ENCODE measurements at places on chromosomes 13 and 19. TPM values are rescaled to one million over a fixed set of nuclear protein-coding genes. Genes with fewer than 3 reads are reported as not detected.

The C19orf67 gene
- 0.43 TPM for total RNA-seq

The ZNF613 gene
- total RNA-seq = 15.8 TPM

The OLFM2 gene
- 55.0 TPM for total RNA-seq

The NTF4 gene
- 1.5 TPM for total RNA-seq

GRCh38 chr19:28428663-28429348 is 784.1 kb downstream of the UQCRFS1 start:
- H3K36me3 ChIP-seq = peaks cover 2% of the 10 kb centered on the region
- no peak overlapping the region for H3K27ac ChIP-seq
- H3K27me3 ChIP-seq = no peaks in the 10 kb centered on the region
- H3K4me1 ChIP-seq = peaks cover 29% of the 10 kb centered on the region
- DNase-seq = no peak
- H3K4me3 ChIP-seq = no peak overlapping the region

- no peaks in the 10 kb centered on the region for H3K27me3 ChIP-seq
- peaks cover 9% of the 10 kb centered on the region for H3K4me1 ChIP-seq
- no peak overlapping the region for H3K27ac ChIP-seq
- DNase-seq = no peak
- H3K4me3 ChIP-seq = no peak overlapping the region
Observed at GRCh38 chr13:74256969-74257368, 122.8 kb upstream of the KLF12 start.

- peak; percentile 73 for DNase-seq
- H3K4me1 ChIP-seq = peaks cover 22% of the 10 kb centered on the region
- H3K4me3 ChIP-seq = no peak overlapping the region
- peak overlapping the region; percentile 97 for H3K27ac ChIP-seq
- H3K27me3 ChIP-seq = peaks cover 5% of the 10 kb centered on the region
Observed at GRCh38 chr19:2543463-2544442, 67.8 kb downstream of the GADD45B start.

DNA sequence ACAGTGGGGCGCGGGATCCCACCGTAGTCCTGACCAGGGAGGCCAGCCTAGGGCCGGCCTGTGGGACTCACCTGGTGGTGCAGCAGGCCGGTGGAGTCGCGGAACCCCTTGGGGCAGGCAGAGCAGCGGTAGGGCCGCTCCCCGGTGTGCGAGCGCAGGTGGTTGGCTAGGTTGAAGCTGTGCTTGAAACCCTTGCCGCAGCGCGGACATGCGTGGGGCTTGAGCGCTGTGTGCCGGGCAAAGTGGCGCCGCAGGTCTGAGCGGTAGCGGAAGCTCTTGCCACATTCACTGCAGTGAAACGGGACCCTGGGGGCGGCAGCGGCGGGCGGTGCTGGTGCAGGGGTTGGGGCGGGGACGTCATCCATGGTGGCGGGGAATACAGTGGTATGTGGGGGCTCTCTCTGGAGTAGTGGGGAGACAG is 1.8 kb downstream of the FIZ1 start:
- no peaks in the 10 kb centered on the region for H3K27me3 ChIP-seq
- no peak overlapping the region for H3K4me3 ChIP-seq
- H3K27ac ChIP-seq = no peak overlapping the region
- H3K36me3 ChIP-seq = peaks cover 32% of the 10 kb centered on the region
- DNase-seq = no peak
- peaks cover 7% of the 10 kb centered on the region for H3K4me1 ChIP-seq

DNA sequence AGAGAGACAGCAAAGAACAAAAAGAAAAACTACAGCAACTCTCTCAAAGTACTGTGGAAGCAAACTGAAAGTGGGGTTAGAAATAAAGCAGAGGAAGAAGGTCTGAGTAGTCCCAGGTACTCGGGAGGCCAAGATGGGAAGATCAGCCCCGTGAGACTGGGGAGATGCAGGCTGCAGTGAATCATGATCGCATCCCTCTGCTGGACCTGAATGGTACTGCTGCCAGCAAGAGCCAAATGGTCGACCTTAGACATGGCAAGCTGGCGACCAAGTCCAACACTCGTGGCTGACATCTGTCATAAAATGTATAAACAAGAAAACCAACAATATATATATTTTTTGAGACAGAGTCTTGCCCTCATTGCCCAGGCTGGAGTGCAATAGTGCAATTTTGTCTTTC is 33.7 kb upstream of the ZNF724 start:
- H3K36me3 ChIP-seq = peaks cover 11% of the 10 kb centered on the region
- peak; percentile 19 for DNase-seq
- H3K4me1 ChIP-seq = peaks cover 2% of the 10 kb centered on the region
- no peak overlapping the region for H3K27ac ChIP-seq
- no peak overlapping the region for H3K4me3 ChIP-seq
- no peaks in the 10 kb centered on the region for H3K27me3 ChIP-seq

GRCh38 chr19:7701654-7702457 is at the start of gene FCER2:
Gene FCER2 (minus strand): TSS chr19:7702131. CDS start chr19:7699760, 2,371 bp downstream.
- H3K4me3 ChIP-seq = no peak within 1 kb of the TSS
- H3K27ac ChIP-seq = no peak within 1 kb of the TSS
- no peak for DNase-seq
- no peaks in the 10 kb centered on the region for H3K36me3 ChIP-seq

GRCh38 chr13:89066868-89067466 is 1395.8 kb downstream of the SLITRK5 start:
- no peaks in the 10 kb centered on the region for H3K27me3 ChIP-seq
- H3K4me1 ChIP-seq = peaks cover 3% of the 10 kb centered on the region
- DNase-seq = peak; percentile 9
- no peak overlapping the region for H3K4me3 ChIP-seq
- H3K27ac ChIP-seq = no peak overlapping the region

DNA sequence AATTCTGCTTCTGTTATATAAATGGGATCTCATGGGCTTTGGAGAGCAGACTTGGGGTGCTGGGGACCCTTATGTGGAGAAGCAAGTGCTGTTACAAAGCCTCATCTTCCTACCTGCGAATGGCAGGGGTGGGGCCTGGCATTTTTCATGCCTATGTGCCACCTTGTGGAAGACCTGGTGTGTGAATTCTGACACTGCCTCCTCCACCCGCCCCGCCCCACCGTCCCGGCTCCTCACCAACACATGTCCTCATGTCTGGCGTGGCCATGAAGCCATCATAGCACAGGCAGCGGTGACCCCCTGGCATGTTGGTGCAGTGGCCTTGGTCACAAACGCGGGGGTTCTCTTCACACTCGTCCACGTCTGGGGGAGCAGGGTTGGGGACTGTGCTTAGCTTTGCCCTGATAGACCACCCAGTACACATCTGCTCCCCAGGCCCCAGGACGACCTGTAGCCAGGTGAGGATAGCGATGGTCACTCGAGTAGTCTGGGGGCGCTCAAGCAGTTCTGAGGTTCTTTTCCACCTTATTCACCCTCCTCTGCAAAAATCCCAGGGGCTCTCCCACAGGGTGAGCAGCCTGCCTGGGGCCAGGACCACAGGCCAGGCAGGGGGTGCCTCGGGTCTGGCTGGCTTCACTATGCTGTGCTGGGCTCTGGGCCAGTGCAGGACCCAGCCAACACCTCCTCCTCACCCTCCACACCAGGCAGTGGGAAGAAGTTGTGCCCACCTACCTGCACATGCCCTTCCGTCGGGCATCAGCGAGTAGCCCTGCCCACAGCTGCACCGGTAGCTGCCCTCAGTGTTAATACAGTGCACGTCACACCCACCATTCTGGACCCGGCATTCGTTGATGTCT is 32.7 kb downstream of the FBN3 start:
- no peak overlapping the region for H3K27ac ChIP-seq
- peaks cover 10% of the 10 kb centered on the region for H3K36me3 ChIP-seq
- H3K4me1 ChIP-seq = no peaks in the 10 kb centered on the region
- no peak for DNase-seq
- no peaks in the 10 kb centered on the region for H3K27me3 ChIP-seq

Measured in progenitor cell of endocrine pancreas (in vitro differentiated cells).